ENCODE measurements at places on chromosomes 2 and 18.

DNA sequence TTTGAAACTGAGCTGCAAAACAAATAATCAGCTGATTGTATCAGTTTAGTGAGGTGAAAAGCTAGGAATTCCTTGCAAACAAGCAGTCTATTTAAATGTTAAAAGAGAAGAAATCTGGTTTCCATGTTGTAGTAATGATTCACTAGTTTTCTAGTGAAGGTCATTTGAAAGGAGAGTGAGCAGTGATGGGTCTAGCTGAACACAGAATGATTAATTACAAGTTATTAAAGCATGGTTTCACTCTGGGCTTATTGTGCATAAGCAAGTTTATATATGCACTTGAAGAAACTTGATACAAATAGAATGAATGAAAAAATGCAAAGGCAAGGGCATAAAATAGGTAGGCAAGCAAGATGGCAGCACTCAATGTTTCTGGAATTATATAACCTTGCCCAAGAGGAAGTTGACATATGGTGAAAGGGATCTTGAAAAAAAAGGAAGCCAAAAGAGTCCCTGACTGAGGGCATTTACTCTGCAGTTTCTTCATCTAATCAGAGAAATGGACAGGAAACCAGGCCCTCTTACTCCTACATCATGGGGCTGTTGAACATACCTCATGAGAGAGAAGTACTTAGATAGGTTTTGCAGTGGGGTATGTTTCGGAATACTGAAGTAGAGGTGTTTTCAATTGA is 53.2 kb downstream of the PLCL1 start:
- no peak for DNase-seq

- no peak for DNase-seq
These were observed 311.8 kb downstream of the LNPK start for GRCh38 chr2:175690113-175690837.

DNA sequence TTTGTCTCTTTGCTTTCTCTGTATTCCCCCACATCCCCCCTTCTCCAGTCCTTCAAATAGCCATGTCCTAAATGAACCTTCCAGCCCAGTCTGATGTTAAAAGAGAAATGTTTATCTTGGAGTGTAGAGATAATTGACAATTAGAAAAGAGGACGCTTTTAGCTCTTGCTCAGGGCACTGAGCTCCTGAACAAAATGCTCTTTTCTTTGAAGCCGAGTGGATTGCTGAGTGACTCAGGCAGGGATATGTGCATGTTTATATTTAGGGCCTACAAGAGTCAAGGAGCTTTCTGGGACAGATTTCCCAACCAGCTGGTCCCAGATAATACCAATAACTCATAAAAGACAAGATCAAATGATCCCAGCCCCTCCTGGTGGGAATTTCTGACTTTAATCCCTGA is 88.0 kb upstream of the SETBP1 start:
- DNase-seq, result no peak

DNA sequence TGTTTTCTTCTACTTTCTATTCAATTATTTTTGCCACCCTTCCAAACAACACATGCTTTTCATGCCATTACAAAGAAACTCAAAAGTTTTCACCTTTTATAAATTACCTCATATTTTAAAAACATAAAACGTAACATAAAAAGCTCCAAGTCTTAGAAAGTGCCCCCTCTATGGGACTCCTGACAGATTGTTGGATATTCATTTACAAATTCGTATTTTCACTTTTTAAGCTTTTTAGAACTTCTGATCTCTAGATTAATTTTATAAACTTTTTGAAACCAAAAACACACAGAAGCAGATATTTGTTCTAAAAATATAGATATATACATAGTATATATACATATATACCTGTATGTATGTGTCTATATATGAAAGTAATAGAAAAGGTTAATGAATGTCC is 1.5 kb downstream of the COL5A2 start:
- no peak for DNase-seq

DNA sequence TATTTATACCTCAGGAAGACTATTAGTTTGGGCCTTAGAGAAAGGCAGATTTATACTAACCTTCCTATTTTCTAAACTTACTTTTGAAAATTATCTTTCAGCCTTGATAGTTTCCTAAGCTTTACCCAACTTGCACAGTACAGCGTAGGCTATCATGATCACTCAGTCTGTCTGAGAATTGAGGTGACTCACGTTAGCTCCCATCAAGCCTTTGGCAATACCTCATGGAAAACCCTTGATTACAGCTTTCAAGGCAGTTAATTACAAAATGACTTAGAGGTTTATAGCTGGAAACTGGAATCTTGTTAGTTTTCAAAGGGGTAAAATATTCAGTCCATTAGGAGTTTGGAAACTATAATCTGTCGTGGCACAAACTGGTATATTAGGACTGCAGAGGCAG is 26.4 kb upstream of the ARMC9 start:
- no peak for DNase-seq

Data from stimulated activated CD8-positive, alpha-beta memory T cell treated with anti-CD3 and anti-CD28 coated beads, Interleukin-15, amount 100 ng/mL, for 4 hours (primary cell).